AG04449 (cell line): ENCODE measurements at places on chromosomes 1 and 21.

- no peak for DNase-seq
These were observed 290.0 kb upstream of the RUNX1 start for GRCh38 chr21:35338881-35339632.

DNA sequence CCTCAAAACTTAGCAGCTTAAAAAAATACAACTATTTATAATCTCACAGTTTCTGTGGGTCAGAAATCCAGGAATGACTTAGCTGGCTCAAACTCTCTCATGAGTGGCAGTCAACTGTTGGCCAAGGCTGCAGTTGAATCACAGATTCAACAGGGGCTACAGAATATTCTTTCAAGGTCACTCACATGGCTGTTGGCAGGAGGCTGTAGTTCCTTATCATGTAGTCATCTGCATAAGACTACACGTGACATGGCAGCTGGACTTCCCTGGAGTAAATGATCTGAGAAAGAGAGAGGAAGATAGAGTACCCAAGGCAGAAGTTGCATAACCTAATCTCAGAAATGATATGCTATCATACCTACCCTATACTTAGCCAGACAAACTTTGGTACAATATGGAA lies 75.2 kb upstream of the TSPAN2 start:
- no peak for DNase-seq

DNA sequence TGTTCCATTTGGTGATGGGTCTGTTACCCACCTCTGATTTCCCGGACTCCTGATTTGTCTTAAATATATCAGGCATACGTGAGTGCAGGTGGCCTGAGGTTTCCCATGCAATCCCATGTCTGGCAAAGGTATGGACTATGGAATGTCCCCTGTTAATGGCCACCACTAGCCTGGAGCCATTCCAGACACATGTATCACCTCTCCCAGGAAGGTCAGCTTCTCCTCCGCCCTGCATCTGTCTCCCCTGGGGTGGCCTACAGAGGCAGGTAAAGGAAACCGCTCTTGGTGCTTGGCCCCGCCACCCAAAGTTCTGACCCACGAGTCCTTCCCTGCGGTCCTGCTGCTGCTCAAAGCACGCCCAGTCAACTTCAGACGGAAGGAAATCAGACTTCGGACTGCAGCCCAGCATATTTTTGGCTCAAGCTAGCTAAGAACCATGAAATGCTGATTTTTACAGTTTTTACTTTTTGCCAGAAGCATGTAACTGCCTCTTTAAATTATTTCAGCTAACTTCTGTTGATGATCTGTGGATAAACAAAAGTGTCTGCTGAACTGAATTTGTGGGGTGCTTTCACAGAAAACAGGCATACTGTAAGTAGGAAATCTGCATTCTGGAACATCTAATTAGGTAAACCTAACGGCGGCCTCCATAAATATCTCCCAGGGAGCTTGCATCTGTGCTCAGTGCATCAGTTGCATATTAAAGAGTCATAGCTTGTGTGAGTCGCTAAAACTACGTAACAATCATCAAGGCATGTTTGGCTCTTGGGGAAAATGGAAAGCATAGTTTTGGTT lies 105.9 kb downstream of the PCP4 start:
- no peak for DNase-seq

GRCh38 chr21:44718571-44718970 lies 7.2 kb upstream of the TSPEAR start:
- no peak for DNase-seq

- DNase-seq, result no peak
These were observed 70.2 kb downstream of the EDEM3 start for GRCh38 chr1:184684285-184685074.

- no peak for DNase-seq
These were observed 30.1 kb upstream of the PLEKHG5 start for GRCh38 chr1:6521536-6521935.

GRCh38 chr1:10901091-10901890 lies 104.8 kb upstream of the CASZ1 start:
- DNase-seq, result no peak

- DNase-seq, result no peak
These were observed 75.0 kb downstream of the RWDD3 start for GRCh38 chr1:95309031-95309471.

- DNase-seq, result peak; percentile 37
These were observed at the start of gene PTPN22 for GRCh38 chr1:113871597-113872113. TSS of gene PTPN22 (minus strand) at chr1:113871712.
